ENCODE measurements at places on chromosomes 3 and 15.

DNA sequence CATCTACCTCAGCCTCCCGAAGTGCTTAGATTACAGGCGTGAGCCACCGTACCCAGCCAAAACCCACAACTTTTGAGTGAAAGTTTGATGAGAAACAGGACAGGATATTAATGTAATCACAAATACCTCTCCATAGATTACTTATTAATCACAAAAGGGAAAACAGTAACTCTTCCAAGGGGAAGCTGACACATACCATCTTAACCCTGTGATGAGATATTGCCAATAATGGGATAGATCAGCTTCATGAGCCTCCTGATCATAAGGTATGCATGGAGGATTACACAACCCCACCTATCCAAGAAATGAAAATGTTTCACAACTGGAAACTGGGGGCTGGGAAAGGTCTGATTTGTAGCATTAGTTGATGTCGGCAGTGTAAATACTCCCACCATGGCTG is 131.5 kb downstream of the FRMD4B start:
- no peak for DNase-seq

DNA sequence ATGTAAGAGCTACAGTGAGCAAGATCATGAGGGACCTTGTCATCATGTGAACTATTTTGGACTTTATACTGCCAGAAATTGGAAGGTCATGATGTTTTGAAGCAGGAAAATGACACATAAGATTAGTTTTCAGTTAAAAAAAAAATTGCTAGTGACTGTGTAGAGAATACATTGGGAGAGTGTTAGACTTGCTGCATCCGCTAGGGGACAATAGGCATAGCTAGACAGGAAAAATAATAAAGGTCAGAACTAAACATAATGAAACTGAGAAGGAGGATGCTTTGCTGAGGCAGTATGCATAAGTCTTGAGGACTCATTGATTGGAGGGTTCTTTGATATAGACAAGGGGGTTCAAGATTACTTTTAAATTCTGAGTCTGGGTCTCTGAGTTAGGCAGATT is 275.8 kb upstream of the KCNH8 start:
- DNase-seq, result no peak

DNA sequence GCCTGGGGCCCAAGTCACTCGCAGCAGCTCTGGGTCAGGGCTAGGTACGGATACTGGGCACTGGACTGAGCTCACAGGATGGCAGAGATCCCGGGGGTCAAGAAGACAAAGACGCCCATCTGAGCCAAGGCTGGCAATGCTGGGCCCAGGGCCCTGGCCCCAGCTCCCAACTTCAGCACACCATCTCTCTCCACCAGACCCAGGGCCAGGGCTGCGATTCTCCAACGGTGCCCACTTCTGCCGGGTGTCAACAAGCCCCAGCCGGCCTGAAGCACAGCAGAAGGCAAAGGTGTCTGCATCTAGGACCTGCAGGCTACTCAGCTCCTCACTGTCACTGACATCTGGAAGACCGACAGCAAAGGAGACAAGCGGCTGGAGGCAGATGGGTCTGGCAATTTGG is 8.6 kb downstream of the WDR73 start:
- no peak for DNase-seq

DNA sequence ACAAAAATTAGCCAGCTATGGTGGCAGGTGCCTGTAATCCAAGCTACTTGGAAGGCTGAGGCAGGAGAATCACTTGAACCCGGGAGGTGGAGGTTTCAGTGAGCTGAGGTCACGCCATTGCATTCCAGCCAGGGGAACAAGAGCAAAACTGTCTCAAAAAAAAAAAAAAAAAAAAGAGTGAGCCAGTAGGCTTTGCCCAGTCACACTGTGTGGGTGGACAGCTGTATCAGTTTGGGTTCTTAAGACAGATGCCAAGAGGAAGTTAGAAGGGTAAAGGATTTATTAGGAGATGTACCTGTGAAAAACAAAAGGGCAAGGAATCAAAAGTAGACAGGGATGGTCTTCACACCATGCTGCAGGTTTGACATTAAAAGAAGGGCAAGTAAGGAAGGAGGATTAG is 86.1 kb upstream of the CGNL1 start:
- no peak for DNase-seq

DNA sequence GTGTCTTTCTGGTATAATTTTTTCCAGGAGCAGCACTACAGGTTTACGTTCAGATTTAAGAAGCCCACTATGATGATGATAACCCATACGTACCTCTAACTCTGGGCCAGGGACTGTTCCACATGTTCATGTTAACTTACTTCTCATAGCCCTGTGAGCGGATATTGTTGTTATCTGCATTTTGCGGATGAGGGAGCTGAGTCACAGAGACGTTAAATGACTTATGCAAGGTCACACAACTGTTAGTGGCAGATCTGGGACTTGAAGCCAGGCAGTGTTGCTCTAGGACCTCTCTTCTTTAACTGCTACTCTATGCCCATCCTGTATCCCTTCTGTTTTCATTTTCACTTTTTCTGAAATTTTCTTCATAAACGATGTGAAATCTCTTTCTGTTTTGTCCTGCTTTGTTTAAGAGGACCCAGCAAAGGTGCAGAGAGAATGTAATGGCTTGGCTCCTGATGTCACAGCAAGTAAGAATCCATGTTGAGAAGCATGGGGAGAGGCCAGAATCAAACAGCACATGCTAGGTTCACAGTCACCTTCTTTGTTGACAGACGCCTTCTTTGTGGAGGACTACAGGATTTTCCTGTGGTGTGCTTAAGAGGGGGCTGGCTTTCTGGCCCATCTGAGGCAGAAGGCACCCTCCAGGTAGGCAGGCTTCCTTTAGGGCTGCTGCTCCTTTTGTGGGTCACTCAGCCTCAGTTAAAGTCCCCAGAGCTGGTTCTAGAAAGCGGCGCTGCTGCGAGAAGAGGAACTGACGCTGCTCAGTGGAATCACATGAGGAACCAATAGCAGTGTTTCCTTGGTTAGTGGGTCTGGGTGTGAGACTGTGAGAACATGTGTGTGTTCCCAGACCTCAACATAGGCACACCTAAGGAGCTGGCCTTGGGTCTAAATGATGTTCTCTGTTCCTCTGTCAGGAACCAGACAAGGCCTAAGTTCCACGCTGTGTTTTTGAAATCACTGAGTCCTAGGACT is 121.6 kb downstream of the TMEM108 start:
- no peak for DNase-seq

DNA sequence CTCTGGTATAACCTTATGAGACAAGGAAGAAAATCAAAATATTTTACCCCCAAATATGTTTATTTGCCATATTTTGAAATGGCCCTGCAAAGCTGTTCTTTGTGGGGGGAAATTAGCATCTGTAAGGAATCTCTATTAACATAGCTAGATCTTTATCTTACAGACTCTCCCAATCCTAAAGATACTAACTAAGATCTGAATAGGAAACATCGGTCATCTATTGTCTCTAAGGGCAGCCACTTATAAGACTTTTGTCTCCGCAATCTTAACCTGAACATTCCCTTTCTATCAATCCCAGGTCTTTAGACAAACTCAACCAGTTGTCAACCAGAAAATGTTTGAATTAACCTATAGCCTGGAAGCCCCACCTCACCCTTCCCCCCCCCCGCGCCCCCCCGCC is 21.2 kb downstream of the UMPS start:
- DNase-seq, result no peak

- no peak for DNase-seq
Observed at GRCh38 chr15:63221346-63221745, 31.9 kb downstream of the RAB8B start.

DNA sequence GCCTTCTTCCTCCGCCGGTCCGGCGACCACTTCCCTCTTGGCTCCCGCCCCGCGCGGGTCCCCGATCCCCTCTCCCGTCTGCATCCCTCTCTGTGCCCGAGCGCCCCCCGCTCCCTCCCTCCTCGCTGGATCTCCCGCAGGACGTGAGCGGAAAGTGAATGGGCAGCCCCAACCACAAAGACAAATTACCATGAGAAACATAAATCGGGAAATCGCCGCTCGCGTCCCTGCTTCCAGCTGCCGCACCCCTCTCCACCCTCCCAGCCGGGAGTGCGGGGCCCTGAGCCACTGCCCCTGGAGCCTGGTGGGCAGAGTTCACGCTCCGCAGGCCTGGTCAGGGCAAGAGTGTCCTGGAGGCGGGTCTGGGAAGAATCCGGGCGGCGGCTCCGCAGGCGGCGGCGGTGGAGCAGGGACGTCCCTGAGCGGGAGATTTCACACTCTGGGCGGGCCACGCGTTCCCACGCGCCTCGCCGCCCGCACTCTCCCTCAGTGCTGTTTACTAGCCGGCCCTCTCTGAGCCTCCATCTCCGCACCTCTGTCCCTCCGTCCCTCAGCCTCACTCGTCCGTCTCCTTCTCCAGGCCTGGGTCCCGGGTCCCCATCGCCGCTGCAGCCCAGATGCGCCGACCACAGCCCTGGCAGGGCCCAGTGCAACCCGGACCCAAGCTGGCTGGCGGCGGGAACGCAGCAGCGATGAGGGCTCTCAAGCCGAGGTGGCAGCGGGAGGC is 835 bp downstream of the SEMA5B start:
- no peak for DNase-seq

GRCh38 chr3:22620498-22620897 is 582.6 kb upstream of the UBE2E2 start:
- DNase-seq, result no peak
